Fibroblast of the aortic adventitia (primary cell): ENCODE measurements at places on chromosomes 2 and 18.

GRCh38 chr2:179936654-179937053 is 70.4 kb downstream of the CWC22 start:
- no peak for DNase-seq

DNA sequence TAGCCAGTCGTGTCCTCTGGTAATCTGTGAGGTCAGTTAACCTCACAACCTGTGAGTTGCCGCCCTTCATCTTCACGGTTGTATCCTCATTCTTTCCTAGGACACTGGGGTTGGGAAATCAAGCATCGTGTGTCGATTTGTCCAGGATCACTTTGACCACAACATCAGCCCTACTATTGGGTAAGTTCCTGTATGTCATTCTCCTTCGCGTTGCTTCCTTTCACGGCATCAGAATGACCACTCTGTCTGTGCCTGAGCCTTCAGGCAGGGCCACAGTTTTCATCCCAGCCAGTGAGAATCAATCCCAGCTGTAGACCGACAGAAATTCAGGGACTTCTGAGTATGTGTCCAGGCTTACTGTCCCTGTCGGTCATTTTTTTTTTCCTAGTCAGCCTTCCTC is 67.1 kb downstream of the RAB31 start:
- no peak for DNase-seq

DNA sequence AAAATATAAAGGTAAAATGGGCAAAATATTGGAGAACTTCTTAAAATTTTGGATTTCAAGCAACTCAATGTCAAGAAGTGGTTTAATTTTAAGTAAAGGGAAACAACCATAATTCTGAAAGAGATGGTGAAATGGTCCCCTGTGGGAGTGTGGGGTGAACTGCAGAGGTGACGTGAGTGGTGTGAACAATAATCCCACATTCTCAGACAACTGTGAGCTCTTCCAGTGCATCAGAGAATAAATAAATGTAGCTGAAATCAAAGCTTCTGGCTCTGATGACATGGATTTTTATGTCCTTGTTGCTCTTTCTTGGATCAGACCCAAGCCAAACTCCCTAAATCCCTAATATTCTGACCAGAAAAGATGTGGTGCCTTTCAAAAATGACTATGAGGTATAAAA is 672.7 kb downstream of the ZEB2 start:
- no peak for DNase-seq

DNA sequence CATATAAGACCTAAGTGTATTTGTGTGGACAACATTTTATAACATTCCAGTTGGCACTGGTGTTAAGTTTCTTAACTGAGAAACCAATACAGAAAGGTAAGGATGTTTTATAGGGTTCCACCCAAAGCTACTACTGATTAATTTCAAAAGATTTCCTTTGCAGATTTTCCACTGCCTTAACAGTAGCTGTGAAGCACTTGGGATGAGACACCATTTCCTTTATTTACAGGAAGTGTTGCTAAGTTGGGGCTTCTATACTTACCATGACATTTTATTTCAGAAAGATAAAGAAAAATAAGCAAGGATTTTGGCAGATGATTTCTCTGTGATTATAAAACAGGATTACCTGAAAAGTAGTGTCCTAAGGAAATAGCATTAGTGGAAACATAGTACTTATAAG is 234.3 kb downstream of the CALCRL start:
- DNase-seq = no peak

- no peak for DNase-seq
Observed at GRCh38 chr2:14827226-14828023, 194.9 kb downstream of the LRATD1 start.

GRCh38 chr2:240622531-240623235 is 2.6 kb upstream of the GPR35 start:
- DNase-seq = no peak

DNA sequence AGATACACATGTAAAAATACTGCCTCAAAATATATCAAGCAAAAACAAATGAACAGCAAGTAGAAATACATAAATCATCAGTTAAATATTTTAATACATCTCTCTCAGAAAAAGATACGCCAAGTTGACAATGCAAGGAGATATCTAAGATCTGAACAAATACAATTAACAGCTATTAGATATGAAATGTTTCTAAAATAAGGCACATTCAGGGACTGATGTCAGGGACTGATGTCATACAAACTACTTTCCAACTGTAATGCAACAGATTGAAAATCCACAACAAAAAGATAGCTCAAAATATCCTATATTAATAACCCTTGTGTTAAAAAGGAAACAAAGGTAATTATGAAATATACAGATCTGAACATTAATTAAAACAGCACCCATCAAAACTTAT is 51.7 kb downstream of the TLK1 start:
- DNase-seq = no peak

DNA sequence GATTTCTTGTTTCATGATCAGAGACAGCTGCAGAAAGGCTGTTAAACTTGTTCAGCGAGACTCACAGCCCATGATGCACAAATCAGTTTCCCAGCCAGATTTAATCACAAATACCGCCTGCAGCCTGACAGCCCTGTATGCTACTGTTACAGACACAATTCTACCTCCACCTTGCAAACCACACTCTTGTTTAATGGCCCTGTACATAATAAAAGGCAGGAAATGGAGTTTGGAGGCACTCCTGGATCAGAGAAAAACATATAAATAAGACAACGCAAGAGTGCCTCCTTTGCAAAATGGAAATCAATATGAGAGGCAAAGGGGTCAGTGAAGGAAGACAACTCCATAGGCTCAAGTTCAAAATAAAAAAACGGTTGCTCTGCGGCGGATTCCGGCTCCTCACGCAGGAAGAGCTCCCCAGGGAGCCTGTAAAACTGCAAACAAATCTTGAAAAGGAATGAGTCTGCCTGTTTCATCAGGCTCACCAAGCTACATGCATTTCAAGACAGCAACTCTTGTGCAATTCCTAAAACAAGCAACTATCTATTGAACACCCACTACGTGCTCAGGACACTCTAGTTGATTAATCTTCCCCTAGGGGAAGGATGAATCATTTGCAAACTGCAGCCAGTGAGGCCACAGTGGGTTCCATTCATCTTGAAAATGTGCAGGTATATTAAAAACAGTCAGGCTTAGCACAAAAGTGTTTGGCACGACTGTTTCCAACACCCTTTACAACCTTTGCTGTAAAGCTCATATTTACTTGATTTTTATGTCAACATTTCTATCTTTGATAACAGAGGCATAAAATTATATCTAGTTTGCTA is 37.5 kb downstream of the TBC1D8 start:
- DNase-seq = peak; percentile 89

DNA sequence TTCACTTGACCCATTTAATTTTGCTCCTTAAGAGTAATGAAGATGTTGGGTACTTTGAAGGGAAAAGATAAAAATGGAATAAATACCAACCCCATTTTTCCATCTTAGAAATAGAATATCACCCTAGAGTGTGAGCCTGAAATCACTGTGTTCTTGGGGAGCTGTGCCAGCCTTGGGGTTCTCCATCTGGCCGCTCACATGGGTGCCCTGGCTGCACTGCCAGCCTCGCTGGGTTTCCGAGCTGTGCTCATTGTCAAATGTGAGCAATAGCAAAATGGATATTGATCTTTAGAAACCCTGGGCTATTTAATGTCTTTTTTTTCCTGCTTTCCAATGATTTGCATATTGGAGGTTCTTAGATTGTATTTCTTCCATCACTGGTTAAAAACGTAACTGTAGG is 9.3 kb downstream of the APCDD1 start:
- DNase-seq = no peak

GRCh38 chr2:160667811-160668210 is 174.2 kb upstream of the RBMS1 start:
- no peak for DNase-seq

- no peak for DNase-seq
Observed at GRCh38 chr2:210899131-210899530, 342.7 kb downstream of the CPS1 start.

DNA sequence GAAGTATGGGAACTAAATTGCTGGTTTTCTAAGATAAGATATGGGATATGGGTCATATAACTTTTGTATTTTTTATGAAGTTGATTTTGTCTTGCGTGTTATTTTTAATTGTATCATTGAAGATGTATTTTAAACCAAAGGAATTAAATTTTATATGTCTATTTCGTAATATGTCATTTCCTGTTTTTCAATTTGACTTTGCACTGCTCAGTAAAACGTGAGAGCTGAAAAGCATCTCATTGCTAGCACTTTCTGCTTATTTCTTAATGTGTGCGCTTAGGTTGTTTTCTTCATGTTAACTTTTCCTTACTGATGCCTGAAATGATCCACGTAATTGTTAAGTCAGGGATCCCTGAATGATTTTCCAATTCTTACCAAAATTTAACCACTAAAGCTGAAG is 41.2 kb upstream of the KLF11 start:
- no peak for DNase-seq

DNA sequence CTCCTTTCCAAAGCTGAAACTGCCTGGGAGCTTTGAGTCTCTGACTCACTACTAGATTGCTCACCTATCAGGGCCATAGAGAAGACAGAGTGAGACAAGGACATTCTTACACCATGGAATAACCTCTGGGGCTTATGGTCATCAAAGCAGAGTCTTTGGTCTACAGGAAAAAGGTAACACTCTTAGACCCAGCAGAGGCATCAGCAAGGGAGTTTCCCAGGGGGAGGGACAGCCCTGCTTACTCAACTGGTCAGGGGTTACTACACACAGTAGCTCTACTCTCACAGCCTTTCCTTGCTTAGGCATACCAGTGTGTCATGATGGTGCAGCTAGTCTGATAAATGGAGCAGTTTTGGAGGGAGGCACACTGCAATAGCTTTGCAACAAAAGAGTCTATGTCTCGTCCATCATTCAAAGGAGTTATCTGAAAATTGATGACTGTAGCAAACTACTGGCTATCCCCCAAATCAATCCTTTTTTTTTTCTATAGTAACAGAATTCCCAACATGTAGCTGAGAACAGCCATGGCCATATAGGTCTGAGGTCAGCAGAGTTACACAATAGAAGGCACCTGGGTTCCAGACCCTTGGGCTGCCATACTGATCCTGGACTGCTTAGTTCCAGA is 22.4 kb upstream of the CD28 start:
- DNase-seq = peak; percentile 87

- DNase-seq = no peak
Observed at GRCh38 chr2:156538083-156538504, 101.9 kb downstream of the GPD2 start.

DNA sequence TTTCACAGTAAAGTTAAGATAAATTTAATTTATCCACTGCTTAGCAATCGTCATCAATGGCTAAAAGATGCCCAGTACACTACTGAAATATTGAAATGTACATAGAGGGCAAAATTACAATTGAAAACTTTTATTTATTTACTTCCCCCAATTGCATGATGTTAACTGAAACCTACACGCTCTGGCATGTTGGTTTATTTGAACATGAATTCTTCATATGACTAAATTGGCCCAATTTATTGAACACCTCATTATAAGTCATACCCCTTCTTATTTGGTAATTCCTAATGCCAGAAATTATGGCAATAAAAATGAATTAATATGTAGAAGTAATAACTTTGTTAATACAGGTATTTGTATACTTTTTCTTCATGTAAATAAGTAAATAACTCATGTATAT is 183.0 kb upstream of the ZC3H15 start:
- no peak for DNase-seq

- DNase-seq = no peak
Observed at GRCh38 chr18:6859676-6860422, 130.3 kb downstream of the ARHGAP28 start.

DNA sequence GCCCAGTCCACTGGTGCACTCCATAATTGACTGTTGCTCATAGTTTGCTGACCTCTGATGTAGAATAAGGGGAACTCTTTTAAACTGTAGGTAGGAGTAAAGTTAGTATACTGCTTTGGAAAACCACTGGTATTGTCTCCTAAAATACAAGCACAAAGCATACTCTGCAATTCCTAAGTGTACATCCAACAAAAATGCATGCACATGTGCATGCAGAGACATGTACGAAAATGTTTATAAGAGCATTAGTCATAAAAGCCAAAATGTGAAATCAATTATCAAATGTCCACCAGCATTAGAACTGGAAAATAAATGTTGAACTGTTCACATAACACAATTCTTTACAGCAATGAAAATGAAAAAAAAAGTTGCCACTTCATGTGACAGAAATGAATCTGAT is 39.8 kb upstream of the DDX18 start:
- no peak for DNase-seq

- no peak for DNase-seq
Observed at GRCh38 chr2:126253669-126254068, 402.3 kb upstream of the GYPC start.

DNA sequence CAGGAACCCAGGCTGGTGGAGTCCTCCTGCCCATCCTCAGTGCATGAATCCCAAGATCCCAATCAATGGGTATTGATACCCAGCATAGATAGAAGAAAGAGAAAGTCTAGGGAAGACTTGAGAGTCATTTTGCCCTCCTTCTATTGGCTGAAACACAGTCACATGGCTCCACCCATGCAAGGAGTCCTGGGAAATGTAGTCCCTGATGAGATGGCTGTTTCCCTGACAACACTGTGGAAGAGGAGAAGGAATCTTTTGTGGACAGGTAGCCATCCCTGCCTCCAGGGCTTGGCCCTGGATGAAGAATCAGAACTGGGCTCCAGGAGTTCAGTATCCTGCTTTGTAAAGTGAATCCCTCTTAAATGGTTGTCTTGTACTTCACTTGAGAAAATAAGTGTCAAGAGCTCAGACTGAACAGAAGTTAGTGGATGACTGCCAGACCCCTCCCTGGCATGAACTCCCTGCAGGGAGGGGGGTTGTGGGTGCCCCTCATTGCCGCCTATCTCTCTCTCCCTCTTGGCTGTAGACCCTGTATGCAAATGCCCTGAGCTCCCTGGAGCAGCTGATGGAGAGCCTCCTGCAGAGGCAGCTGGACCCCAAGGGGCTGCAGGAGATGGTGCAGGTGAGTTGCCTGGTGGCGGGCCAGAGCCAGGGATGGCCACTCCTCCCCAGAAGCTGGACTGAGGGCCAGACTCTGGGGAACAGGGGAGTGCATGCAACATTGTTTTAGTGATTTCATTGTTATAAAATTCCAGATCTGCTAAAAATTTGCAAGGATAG is 36.1 kb downstream of the MROH2A start:
- DNase-seq = peak; percentile 14

DNA sequence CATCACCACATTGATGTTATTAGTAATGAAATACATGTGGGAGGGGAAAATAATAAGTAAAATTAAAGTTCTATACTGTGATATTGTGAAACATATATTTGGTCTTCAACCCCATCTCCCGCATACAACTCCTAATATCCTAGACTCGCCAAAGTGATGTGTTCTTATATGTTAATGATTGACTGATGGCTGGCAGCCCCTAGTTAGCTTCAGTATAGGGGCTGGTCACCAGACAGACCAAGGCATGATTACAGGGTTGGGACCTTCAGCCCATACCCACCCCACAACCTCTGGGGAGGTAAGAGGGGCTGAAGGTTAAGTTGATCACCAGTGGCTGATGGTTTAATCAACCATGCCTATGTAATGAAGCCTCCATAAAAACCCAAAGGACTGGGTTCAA is 28.1 kb upstream of the MREG start:
- DNase-seq = no peak

DNA sequence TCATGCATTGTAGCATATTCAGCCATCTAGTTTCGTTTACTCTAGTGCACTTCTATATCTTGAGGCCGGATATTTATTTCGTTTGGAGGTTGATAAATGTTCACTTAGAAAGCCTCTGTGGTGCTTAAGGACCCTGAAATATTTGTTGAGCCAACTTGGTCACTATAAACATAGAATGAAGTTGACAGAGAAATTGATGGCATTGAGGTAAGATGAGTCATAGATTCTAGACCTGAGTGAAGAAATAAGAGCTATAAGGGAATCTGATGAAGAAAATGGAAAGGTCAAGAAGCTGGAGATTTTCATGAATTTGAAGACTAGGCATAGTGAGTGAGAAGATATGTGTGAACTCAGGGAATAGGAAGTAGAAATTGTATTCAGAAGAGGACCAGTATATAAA is 35.9 kb downstream of the EPC2 start:
- no peak for DNase-seq
